ENCODE measurements at places on chromosomes 13 and 19.
A peak's percentile ranks its signal among the peaks of the same experiment; 100 is the strongest.

- DNase-seq = no peak
Observed at GRCh38 chr19:30123611-30124010, 181.6 kb downstream of the URI1 start.

GRCh38 chr13:97284558-97284957 is 62.4 kb downstream of the MBNL2 start:
- DNase-seq = no peak

- DNase-seq = no peak
Observed at GRCh38 chr13:89925107-89925506, 1422.4 kb upstream of the MIR17HG start.

- peak; percentile 98 for DNase-seq
Observed at GRCh38 chr19:50724522-50725217, 1.5 kb downstream of the CLEC11A start.

- no peak for DNase-seq
Observed at GRCh38 chr13:76148926-76149325, 512.8 kb downstream of the LMO7 start.

GRCh38 chr13:95447814-95448213 is 104.7 kb upstream of the CLDN10 start:
- DNase-seq = no peak

DNA sequence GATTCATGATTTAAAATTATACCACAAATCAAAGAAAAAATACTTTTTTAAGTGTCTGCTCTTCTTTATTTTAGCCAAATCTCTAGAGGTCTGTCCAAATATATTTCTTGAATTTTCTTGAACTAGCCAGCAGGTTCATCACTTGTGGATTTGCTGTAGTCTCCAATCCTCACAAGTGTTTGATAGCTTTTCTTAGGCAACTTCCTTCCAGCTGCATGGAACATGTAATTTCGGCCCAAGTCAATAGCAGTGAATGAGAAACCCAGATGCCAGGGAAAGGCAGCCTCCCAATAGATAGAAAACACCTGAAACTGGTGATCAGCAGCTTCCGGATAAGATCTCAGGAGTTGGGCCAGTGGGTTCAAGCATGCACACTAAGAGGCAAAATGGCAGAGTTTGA is 15.6 kb upstream of the RNASEH2B start:
- DNase-seq = no peak

- DNase-seq = peak; percentile 60
Observed at GRCh38 chr19:1513499-1514294, 878 bp upstream of the ADAMTSL5 start.

DNA sequence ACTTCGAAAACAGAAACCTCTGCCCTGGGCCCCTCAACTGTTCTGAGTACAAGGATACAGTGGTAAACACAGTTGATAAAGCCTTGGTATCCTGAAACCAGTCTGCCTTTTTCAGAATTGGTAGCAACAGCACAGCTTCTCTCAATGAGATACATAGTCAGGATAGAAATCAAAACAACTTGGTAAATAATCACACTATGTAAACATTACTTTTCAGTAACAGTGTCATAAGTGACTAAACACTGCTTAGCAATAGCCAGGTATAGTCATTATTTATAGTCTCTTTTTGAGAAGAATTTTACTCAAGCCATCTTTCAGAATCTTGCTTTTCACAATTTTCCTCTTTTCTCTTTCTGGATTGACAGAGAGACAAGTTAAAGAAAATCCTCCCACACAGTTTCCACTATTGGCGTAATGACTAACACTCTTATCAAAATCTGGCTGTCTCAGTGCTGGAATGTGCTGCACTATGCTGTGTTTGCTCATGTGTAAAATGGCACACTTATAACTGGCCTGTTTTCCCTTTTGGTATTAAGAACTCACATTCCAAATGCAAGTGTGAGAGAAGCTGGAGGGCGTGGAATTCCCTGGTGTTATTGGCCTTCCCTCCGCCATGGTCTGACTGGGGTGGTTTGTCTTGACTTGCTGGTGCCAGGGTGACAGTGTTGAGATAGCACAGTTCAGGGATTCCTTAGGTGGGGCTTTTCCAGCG is 368.8 kb downstream of the TDRD3 start:
- DNase-seq = no peak

DNA sequence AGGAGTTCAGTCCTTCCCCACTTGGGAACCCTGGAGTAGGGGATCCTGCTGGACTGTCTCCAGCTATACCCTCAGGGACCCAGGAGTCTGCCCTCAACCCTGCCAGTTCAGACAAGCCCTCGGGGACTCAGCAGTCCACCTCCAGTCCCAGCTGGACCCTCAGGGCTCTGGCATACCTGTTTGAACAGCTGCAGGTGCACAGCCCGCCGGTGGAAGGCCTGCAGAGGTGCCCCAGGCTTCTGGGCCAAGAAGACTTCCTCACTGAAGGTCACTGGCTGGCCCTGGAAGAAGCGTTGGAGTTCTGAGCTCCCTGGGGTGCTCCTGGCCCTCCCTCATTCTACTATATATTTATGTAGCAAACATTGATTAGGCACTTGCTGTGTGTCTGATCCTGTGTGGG is 8.6 kb downstream of the CRB3 start:
- DNase-seq = no peak

DNA sequence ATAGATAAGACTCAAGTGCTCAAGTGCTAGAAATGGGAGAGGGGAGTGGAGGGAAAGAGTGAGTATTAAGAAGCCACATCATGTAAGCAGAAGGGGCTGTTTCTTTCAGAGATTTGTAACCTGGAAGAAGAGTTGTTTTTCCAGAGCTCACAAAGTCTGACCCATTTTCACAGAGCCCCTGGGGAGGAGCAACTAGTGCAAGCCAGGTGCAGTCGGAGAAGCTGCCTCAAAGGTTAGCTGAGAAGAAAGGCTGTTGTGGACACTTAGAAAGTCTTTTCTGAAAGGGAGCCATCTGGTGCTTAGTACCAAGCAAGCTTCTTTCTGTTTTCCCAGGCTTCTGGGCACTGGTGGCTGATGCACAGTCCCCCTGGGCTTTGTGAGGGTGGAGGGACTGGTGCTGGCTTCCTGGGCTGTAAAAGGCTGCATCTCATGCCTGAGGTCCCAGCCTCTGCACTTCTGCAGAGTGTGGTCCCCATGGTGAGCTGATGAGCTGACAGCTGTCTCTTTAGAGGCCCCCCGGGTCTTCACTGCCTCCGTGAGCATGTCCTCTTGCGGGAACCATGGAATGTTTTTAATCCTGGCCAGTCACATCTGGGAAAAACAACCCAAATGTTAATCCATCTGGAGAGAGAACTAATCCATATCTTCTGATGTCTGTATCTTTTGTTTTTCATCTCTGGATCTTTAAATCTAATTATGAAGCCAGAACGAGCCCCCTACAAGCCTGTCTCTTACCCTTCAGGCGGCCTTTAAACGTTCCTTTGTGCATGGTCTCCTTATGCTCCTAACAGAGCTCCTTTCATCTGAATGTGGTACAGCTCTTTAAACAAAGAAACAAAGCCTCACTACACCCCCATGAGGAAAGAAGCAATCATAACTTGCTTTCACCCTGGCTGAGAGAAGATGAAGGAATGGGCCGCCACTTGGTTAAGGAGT is 40.2 kb downstream of the OLFM4 start:
- no peak for DNase-seq

DNA sequence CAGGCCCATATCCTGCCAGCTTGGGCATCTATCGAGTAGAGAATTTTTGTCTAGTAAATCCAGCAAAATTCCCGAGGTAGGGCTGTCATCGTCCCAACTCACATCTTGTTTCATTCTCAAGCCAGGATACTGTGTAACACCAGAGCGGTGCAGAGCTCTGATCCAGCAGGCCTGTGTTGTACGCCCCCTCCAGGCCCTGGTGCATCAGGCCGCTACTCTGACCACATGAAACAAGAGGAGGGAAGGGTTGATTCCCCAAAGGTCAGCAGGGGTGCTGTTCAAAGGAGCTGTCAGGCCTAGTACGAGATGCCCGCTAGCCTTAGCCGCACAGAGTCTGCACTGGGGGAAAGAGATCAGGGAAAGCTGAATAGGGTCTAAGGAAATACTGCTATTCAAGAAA is 276.0 kb downstream of the SLC7A1 start:
- DNase-seq = no peak

DNA sequence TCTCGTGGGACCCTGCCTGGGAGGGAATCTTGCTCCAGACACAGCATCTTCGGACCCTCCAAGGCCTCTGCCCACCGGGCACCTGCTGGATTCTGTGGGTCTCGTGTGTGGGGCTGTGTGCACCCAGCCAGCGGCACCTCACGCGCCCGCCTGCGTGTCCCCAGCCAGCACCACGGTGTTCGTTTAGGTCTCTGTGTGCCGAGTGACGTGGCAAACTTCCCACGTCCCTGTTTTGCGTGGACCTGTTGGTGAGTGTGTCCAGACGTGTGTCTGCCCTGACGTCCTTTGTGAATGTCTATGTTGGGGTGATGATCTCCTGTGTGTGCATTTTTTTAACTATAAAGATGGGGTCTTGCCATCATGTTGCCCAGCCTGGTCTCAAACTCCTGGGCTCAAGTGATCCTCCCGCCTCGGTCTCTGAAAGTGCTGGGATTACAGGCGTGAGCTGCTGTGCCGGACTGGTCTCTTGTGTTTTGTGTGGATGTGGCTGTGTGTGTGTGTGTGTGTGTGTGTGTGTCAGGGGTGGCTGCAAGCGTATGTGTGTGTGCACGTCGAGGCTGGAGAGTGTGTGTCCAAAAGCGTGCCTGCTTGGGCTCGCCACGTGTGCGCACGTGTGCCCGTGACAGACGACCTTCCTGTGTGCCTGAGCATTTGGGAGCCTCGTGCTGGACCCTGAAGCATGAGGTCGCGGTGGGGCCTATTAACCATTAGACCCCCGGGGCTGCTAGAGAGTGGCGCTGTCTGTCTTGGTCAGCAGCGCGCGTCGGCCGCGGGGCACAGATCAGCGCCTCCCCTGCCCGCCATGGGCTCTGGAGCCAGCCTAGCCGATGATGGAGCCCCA is 15.7 kb downstream of the ARID3A start:
- no peak for DNase-seq

GRCh38 chr13:60974296-60974695 is 441.4 kb downstream of the PCDH20 start:
- no peak for DNase-seq

DNA sequence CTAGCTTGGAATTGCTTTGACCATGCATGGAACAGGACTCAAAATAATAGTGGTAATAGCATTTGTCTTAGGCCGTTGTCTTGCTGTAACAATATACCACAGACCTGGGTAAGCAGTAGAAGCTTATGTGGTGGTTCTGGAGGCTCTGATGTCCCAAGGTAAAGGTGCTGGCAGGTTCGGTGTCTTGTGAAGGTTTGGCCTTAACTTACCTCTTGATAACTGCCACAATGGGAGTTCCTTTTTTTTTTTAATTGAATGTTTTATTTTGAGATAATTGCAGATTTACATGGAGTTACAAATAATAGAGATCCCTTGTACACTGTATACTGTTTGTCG is 5.8 kb downstream of the RPL21 start:
- DNase-seq = no peak

GRCh38 chr19:17488593-17489391 is 18.5 kb downstream of the SLC27A1 start:
- DNase-seq = peak; percentile 67

GRCh38 chr13:46386392-46387063 is 524 bp downstream of the RUBCNL start:
- DNase-seq = no peak

DNA sequence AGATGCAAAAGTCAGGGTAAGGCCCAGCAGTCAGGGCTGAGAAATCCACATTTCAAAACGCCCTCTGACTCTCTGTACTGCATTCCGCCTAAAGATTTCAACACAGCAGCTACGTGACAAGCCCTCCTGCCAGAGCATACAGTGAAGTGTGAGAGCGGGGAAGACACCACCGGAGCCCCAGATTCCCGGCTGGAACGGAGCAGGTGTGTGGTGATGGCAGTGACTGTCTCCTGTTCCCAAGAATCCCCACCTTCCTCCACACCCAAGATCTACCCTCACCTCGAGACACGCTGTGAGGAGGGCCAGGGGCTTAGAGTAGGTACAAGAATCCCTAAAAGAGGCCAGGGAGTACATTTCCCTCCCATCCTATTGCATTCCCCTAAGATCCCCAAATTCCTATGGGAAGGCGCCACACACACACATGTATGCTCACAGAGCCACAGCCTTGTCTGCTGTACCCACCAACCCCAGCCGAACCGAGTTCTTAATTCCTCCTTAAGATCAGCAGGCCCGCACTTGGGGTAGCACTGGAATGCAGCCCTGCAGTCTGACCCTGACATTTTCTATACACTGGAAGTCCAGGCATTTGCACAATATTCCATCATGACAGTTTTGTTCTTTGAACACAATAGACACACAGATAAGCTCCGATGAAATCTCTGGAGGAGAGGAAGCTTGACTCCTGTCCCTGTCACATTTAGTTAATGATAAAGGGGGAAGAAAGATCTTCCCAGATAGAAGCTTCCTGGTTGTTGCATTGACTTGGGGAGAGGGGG is 102.9 kb downstream of the FOXO1 start:
- DNase-seq = no peak

- DNase-seq = no peak
Observed at GRCh38 chr13:72552731-72553130, 174.7 kb downstream of the MZT1 start.

- no peak for DNase-seq
Observed at GRCh38 chr19:41367848-41368301, 3.9 kb upstream of the B9D2 start.

GRCh38 chr13:113064534-113065405 is 40.8 kb upstream of the F7 start:
- peak; percentile 8 for DNase-seq

- DNase-seq = no peak
Observed at GRCh38 chr13:112113348-112113747, 46.4 kb downstream of the SOX1 start.

DNA sequence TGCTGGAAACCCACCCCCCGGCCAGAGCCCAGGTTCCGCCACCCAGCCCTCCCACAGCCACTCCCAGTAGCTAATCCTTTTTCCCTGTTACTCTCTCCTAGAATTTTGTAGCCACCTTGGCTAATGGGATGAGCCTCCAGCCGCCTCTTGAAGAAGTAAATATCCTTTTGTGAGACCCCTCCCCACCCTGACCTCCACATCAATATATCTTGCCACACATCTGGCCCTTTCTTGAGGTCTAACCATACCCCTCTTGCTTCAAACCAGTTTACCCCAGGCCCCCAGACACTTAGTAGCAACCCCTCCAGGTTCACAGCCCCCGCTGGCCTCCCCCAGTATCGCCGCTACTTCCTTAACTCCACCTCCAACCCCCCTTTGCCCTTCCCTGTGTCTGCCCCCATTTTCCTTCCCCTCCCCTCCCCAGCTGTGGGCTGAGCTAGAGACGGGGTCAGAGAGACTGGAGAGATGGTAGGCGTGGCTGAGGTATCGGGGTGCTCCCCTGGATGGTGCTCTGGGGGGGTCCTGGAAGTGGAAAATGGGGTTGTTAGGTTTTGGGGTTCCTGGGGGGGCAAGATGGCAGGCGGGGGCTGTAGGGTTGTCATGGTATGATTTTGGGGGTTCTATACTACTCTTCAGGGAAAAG is 2.8 kb downstream of the PRMT1 start:
- no peak for DNase-seq

DNA sequence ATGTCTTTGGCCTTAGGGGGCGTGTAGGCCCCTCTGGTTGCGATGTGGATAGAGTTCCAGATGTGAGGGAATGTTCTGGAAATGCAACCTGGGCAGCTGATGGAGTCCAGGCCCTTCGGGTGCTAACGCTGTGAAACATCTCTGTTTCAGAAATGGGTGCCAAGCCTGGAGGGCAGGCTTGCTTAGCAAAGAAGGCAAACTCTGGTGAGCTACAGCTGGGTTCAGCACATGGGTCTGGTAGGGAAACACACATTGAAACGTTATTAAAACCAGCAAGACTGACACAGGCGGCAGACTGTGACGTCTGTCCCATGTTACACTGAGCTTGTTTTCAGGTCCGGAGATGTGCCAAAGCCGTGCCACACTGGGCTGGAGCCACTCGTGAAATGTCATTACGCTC is 8.6 kb upstream of the CDC16 start:
- no peak for DNase-seq

Data from heart right ventricle (tissue), 16 donors.